ENCODE measurements at places on chromosomes 5 and 9.
A peak's percentile ranks its signal among the peaks of the same experiment; 100 is the strongest.

- no peak for DNase-seq
Observed at GRCh38 chr5:155948576-155948975, 378.4 kb upstream of the SGCD start.

GRCh38 chr5:25427240-25427639 lies 782.5 kb upstream of the CDH10 start:
- no peak for DNase-seq

GRCh38 chr9:72509635-72510034 lies 11.8 kb upstream of the TMC1 start:
- DNase-seq: no peak

GRCh38 chr5:123088031-123088805 lies 823 bp upstream of the PRDM6 start:
- DNase-seq: no peak

- no peak for DNase-seq
Observed at GRCh38 chr5:111675201-111675934, 81.6 kb downstream of the NREP start.

DNA sequence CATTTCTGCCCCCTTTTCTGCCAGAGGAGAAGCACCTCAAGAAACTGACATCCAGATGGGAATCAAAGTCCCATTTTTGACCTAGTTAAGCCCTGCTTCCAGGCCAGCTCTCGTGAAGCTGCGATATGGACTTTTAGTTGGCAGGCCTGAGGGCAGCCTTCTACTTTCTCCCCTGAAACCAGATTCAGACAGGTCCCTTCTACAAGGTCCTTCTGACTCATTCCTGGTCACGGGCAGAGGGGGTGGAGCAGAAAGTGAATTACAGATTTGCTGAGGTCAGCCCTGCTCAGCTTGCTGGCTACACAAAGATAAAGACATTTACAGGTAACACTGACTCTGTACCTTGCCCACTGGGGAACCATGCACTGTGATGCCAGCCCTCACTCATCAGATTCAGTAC lies 52.8 kb upstream of the TUT7 start:
- DNase-seq: no peak

DNA sequence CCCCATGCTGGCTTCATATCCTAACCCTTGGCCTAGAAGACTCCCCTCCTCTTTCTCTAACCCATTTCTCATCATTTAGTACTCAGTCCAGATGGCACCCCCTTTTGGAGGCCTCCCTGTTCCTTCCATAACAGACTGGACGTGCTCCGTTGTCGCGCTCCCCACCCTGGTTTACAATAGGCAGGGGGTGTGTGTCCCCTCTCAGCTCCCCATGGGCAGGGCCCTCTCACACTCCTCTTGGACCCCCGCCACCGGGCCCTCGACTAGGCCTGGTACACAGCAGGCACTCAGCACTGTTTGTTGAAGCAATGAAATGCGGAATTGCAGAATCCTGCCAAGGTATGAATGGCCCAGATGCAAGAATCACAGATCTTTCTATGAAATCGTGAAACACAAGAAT lies 227.4 kb downstream of the FSTL4 start:
- no peak for DNase-seq

GRCh38 chr9:20238921-20239320 lies 383.4 kb downstream of the MLLT3 start:
- DNase-seq: no peak

DNA sequence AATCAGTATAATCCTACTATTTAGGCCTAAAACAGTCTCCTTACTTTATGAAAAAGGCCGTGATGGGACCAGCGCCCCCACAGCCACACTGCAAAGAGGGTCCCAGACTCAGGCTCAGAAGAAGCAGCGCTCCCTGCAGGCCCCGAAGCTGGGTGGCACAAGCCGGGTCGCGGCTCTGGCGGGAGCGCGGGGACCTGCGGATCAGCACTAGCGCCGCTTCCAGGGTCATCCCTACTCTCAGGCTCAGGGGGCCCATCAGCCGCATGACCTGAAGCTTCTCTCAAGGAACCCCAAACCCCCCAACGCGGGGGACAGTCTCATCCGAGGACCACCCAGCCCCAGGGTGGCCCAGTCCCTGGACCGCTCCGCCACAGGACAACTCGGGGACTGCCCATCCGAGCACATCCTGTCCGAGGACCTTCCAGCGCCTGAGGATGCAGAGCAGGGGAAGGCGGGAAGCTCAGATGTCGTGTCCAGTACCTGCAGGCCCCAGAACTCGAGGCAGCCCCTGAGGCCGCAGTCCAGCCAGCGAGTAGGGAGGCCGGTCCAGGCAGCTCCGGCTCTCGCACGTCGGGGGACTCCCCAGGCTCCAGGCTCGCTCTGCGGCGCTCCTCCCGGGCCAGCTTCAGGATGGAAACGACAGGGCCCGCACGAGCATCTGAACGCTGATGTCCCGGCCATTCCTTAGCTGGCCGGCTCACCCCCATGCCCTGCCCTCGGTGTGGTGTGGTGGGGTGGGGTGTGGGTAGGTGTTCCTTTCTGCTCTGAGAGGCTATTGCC lies 32.4 kb upstream of the CDK20 start:
- no peak for DNase-seq

GRCh38 chr9:81637276-81637675 lies 52.1 kb downstream of the TLE1 start:
- no peak for DNase-seq

DNA sequence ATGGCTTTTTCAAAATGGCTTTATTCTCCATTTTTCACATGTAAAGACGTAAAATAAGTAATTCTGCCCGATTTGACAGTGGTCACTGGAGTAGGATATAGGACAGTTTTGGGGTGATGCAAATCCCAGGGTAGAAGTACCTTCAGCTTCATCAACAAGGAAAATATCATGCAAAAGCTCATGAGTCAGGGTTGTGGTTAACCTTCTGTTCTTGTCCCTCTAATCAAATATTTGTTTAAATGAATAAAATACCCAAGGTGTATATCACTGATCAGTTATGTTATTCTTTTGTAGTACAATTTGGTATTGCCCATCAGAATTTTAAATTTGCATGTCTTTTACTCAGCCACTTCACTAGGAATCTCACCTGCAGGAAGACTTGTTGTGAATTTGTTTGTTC lies 40.0 kb downstream of the FBXL7 start:
- DNase-seq: no peak

GRCh38 chr9:1839909-1840308 lies 175.2 kb upstream of the SMARCA2 start:
- DNase-seq: no peak

DNA sequence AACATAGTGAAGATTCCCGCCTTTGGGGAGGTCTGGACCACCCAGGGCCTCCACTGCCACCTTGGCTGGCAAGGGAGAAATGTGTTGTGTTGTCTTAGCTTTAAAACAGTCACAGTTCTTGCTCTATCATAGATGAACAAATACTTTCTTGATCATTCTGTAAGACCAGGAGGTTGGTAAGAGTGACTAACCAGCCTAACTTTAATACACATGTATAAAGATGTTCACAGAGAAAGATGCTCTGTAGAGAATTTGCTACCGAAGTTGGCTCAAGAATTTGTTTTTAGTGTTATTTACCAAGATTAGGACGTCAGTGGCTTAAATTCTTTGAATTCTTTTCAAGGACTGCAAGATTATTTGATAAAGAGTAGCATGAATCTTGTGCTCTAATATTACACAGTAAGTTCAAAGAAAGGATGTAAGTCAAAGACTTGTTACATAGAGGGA lies 28.4 kb downstream of the GLRX start:
- no peak for DNase-seq

- DNase-seq: no peak
Observed at GRCh38 chr5:132773601-132774355, 3.3 kb downstream of the SEPTIN8 start.

- DNase-seq: peak; percentile 53
Observed at GRCh38 chr9:95131023-95131943, 186.2 kb downstream of the FANCC start.

- no peak for DNase-seq
Observed at GRCh38 chr9:91785447-91785842, 164.6 kb downstream of the ROR2 start.

- no peak for DNase-seq
Observed at GRCh38 chr5:151477101-151477500, 29.7 kb downstream of the SLC36A1 start.

DNA sequence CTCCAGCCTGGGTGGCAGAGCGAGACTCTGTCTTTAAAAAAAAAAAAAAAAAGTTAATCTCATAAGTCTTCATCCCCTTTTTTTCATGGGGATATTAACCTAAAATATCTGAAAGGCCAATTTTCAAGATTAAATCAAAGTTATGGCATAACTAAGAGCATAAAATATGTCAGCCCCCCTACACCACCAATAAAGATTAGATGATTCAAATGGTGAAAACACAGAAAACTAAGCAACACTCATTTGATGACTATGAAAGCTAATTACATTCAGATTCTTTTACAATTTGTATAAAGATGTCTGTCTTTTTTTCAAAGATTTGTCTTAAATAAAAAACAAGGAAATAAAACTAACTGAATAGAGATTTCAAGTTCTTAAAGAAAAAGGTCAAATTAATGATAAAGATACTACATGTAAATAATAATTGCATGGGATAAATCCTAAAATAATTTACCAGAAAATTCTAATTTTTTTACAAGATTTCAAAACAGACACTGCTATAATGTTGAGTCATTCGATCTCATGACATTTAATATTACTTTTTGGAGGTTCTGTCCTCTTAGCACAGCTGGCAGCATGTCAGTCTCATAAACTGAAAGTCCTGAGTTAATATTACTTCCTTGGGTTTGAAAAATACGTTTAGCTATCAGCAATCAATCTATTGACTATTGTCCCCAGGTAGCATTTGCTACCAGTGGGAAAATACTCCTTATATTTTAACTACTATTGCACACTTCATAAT lies 112.9 kb downstream of the KIAA0825 start:
- no peak for DNase-seq

- no peak for DNase-seq
Observed at GRCh38 chr9:133608382-133608781, 807 bp downstream of the FAM163B start.

- DNase-seq: no peak
Observed at GRCh38 chr9:93305497-93306020, 121.6 kb downstream of the WNK2 start.

DNA sequence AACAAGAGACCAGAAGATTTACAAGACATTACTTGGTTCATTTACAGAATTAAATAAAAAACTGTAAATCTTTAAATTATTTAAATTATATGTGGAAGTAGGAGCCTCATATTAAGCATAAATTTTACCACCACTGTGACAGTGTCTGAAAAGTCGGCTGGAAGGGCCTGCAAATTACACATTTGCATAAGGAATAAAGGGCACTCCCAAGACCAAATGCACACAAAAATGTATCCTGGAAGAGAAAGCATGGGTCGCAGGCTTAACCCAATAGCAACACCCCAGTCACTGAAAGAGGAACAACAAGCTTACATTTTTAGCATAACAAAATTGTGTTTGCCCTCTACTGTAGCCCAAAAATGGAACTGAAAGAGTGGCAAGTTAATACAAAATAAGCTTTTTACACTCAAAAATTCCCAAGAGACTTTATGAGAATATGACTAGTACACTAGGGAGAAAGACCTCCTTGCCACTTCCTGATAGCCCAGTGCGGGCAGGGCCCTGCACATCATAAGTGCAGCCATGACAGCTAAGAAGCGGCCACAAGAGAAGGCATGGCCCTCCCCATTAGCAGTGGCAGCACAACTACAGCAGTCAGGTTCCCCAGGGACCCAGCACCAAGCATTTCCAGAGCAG lies 482.0 kb downstream of the DTWD2 start:
- DNase-seq: no peak

DNA sequence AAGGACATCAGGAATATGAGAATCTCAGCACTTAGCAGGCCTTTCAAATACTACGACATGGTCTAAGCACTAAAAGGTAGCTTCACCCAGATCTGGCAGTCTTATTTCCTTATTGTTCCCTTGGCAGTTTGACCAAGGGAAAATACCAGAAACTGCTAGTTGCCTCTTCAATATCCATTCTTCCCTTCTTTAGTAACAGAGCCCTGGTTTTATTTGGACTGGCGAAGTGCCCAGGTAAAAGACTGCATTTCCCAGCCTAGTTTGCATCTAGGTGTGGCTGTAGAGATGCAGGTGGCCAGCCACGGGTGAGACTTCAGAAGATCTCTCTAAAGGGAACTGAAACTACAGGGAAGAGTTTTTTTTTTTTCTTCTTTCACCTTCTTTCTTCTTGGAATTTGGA lies 21.6 kb downstream of the DMRT2 start:
- DNase-seq: no peak

DNA sequence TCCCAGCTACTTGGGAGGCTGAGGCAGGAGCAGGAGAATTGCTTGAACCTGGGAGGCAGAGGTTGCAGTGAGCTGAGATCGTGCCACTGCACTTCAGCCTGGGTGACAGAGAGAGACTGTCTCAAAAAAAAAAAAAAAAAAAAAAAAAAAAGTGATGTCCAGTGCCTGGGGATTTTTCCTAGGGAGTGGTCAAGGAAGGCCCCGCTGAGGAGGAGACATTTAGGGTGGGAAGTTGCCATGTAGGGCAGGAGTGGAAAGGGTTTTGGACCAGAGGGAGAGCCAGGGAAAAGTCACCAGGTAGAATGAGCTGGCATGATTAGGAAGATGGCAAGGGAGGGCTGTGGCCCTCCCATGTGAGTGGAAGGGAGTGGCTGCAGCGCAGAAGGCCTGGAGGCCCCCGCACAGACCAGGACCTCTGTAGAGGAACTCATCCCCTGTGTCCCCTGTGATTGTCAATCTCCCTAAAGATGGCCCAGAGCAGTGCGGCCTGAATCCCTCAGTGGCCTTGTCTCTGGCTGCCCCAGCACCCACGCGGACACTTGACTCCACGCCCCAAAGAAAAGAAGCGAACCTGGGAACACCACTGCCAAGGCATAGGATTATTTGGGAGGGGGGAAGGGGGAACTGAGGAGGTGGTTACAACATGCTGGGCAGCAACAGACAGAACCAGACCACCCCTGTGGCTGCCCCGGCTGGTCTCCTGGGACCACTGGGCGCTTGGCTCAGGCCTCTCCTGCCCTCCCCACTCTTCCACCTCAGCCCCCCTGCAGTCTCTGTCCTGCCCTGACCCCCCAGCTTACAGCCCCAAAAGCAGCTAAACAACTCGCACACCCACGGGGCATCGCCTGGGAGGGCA lies 2.6 kb upstream of the SQSTM1 start:
- DNase-seq: no peak

DNA sequence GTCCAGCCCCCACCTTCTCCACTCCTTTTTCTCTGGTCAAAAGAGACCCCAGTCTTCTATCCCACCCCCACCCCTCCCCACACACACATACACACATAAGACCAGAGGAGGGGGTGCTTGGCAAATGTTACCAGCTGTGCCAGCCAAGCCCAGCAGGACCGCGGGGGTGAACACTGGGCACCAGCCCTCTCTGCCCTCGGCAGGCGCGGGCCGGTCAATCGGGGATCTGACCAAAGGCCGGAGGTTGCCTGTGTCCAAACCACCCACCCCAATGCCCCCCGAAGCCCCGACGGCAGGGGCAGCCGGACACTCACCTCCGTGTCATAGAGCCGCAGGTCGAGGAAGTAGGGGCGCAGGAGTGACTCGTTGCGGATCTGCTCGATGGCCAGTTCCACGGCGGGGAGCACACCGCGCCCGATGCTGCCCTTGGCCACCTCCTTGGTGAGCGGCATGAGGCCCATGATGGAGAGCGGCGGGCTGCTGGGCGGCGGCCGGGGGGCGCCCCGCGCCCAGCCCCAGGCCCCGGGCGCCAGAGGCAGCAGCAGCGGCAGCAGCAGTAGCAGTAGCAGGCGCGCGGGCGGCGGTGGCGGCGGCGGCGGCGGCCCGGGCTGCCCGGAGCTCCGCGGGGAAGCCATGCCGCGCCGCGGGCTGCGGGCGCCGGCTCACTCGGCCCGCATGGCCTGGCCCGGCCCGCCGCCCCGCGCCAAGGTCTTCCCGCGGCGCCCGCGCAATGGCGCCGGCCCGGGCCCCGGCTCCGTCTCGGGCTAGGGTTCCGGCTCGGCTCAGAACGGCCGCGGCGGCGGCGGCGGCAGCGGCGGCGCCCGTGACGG lies 417 bp downstream of the GABBR2 start:
- no peak for DNase-seq

- no peak for DNase-seq
Observed at GRCh38 chr9:87742813-87743428, 17.0 kb downstream of the CTSL start.

All from CD4-positive, alpha-beta T cell treated with Interleukin-6 for 4 hours (primary cell).